ENCODE measurements at places on chromosomes 16 and 17.

DNA sequence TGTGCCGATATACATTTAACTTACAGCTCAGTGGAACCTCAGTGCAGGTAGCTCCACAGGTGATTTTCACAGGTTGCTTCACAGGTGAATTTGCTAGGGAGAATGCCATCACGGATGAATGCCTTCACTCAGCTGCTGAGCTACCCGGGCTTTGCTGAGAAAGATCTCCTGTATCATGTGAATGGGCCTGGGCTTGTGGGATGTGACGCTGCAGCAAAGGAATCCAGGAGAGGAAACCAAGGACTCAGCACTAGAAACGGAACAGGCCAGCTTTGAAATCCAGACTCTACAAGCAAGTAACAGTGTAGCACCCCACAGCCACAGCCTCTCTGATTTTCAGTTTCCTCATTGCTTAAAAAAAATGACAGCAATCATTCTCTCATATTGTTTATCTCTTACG lies 271.4 kb upstream of the MAF start:
- no peak for DNase-seq

DNA sequence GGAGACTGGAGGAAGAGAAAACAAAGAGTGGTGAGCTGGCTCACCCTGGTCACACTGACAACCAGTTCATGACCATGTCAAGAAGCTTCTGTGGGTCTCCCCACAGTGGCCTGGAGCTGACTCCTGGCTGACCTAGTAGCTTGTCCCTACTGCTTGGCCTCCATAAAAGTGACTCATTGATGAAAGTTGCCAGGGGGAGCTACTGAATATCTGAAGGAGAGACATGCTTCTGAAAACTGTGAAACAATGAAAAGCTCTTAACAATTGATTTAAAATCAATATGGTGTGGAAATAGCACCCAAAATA lies 22.0 kb downstream of the SMPD3 start:
- no peak for DNase-seq

GRCh38 chr17:27466743-27467375 lies 10.6 kb downstream of the KSR1 start:
- peak; percentile 25 for DNase-seq

DNA sequence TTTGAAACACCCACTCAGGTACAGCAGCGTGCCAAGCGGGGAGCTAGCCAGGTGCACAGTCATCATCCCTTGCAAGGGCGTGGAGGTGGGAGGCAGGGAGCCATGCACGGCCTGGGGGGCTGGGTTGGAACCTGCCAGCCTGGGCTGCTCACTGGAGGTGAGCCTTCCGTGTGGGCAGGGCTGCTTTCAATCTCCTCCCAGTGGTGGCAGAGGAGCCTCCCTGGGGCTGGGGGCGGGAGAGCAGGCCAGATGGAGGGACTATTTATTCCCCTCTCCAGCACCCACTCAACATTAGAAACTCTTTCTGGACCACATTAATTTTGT lies 90.3 kb downstream of the KATNIP start:
- DNase-seq, result no peak

GRCh38 chr17:67544364-67544955 lies 167.4 kb downstream of the PITPNC1 start:
- no peak for DNase-seq

DNA sequence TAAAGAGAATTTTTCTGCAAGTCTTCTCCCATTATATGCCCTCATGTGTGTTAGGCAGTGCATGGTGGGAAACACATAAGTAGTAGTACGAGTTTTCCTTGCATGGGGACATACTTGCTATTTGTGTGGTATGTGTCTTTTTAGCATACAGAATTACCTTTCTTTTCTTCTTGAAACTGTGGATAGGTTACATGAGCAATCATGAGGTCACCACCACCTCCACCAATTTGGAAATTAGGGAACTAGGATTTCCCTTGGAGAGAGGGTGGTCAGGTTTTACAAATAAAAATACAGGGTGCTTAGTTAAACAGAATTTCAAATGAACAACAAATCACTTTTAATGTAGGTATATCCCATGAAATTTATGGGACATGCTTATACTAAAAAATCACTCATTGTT lies 16.3 kb upstream of the AMZ2 start:
- DNase-seq, result no peak

DNA sequence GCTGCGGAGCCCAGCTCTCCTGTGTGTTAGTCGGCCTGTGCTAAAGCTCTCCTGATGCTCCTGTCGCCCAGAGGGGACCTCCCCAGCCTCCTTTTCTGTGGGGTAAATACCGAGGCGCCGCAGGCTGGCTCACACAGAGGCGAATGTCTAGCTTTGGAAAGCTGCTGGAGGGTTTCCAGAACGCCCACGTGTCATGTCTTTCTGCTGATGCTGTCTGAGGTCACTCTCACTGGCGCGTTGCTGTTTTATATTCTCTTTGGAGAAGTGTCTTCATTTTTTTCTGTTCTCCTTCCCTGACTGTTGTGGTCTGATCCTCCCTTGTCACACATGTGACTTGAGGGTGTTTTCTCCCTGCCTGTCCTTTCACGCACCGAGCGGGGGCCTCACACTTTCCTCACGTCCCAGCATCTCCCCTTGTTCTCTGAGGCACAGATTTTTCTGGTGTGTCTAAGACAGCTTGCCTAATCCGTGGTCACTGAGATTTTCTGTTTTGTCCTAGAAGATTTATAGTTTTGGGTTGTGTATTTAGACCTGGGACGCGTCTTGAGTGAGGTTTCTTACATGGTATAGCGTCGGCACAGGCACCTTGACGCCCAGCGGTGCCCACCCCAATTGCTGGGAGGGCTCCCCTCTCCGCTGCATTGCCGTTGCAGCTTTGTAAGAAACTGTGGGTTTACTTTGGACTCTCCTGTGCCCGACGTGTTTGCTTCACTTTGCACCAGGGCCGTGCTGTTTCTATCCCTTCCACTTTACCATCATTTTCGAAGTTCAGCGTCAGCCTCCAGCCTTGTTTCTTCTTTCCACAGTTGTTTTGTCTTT lies 92.1 kb upstream of the ZNF750 start:
- no peak for DNase-seq

GRCh38 chr17:60356940-60357339 lies 35.0 kb downstream of the USP32 start:
- DNase-seq, result no peak

Measured in CD8-positive, alpha-beta T cell (primary cell).